ENCODE measurements at places on chromosomes 11 and 22.

DNA sequence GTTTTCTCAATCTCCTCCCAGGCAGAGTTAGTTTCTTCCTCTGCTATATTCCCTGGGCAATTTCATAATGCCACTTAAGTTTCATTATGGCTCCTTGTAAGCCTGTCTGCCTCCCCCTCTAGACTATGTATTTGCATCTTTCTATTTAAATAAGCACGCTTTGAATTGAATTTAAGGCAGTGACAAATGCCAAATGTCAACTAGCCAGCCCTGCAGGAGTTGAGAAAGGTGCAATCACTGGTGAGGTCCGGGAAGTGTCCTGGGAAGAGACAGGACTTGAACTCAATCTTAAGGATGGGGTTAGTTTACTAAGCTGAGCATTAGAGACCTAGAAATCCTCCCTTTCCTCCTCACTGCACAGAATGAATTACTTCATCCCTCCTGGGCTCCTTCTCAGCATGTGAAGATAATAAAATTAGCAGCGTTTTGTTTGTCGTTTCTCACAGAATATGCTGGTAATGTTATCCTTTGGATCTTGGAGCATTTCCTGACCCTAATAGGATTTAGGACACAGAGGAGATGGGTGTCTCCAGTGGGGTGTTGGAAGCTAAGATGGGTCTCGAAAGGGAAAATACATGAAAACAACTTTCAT, 1.6 kb downstream of the TCP11L1 start:
- peak; percentile 99 for DNase-seq

GRCh38 chr11:128148208-128148607, 439.1 kb downstream of the ETS1 start:
- DNase-seq: no peak

- no peak for DNase-seq
Measured at GRCh38 chr11:93622043-93622442, 39.4 kb upstream of the CEP295 start.

- no peak for DNase-seq
Measured at GRCh38 chr22:43895986-43896645, 4.3 kb upstream of the PNPLA5 start.

GRCh38 chr11:60056349-60056969, at the start of gene MS4A3:
Gene MS4A3, plus strand, starts transcription at chr11:60056665. Its CDS starts 4,496 bp downstream, at chr11:60061161.
- no peak for DNase-seq

GRCh38 chr11:59548309-59548656, 36.9 kb downstream of the OR4D9 start:
- no peak for DNase-seq

DNA sequence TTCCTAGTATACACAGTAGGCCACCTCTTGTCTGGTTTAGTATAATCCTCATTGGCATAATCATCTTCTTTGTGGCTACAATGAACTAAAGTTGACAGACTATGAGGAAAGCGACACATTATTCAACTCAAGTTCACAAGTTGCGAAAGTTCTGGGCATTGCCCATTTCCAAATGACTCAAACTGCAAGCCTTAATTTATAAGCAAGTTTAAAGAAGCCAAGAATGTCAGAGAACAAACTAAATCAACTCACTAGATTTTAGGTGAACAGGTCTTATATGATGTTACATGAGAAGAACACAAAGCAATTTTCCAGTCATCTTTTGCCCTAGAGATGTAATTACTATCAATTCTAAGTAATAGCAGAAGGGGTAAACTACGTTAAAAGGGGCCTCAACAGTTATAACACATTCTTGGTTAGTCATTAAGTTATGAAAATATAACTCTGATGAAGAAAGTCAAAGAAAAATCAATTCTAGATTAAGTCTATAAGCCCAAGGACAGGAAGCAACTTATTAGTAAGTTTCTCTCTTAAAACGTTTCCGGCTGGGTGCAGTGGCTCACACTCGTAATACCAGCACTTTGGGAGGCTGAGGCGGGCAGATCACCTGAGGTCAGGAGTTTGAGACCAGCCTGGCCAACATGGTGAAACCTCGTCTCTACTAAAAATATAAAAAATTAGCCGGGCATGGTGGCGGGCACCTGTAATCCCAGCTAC, 21.5 kb downstream of the PICALM start:
- DNase-seq: peak; percentile 74

Measured in A673 (cell line).